ENCODE measurements at places on chromosomes 16 and 17. TPM values are rescaled to one million over a fixed set of nuclear protein-coding genes. Genes with fewer than 3 reads are reported as not detected.

The AP1G1 gene
- 32.0 TPM for total RNA-seq

The CTRB2 gene
- not detected for total RNA-seq

The NRN1L gene
- total RNA-seq, result not detected

The KRT13 gene
- not detected for total RNA-seq

The DNAI2 gene
- not detected for total RNA-seq

The TMIGD1 gene
- total RNA-seq, result not detected

The PYY gene
- not detected for total RNA-seq

The ZNF267 gene
- 20.8 TPM for total RNA-seq

The SMIM22 gene
- total RNA-seq, result not detected

The TBKBP1 gene
- total RNA-seq, result 1.9 TPM

The HOXB3 gene
- total RNA-seq, result 1.3 TPM

The KRT36 gene
- total RNA-seq, result not detected

The EEF2KMT gene
- total RNA-seq, result 14.1 TPM

The TMEM235 gene
- total RNA-seq, result not detected

The HOXB1 gene
- not detected for total RNA-seq

The COQ9 gene
- 34.9 TPM for total RNA-seq

The KRTAP2-3 gene
- total RNA-seq, result not detected

The LRRC75A gene
- 2.6 TPM for total RNA-seq

The CA7 gene
- total RNA-seq, result not detected

The TMEM238L gene
- total RNA-seq, result not detected

The MT1G gene
- 8.2 TPM for total RNA-seq

The ZG16B gene
- 0.17 TPM for total RNA-seq

The KRTAP2-1 gene
- total RNA-seq, result not detected

The SLC5A10 gene
- total RNA-seq, result 0.06 TPM

The SLC47A1 gene
- total RNA-seq, result not detected

The BCO1 gene
- not detected for total RNA-seq

The ZSCAN32 gene
- total RNA-seq, result 7.6 TPM

The NPIPA5 gene
- not detected for total RNA-seq

The MSI2 gene
- 18.8 TPM for total RNA-seq

The GLTPD2 gene
- not detected for total RNA-seq

The NAGS gene
- total RNA-seq, result 0.09 TPM

The TMEM231 gene
- total RNA-seq, result 7.6 TPM

The ANKRD13B gene
- 13.1 TPM for total RNA-seq

The ARL5C gene
- total RNA-seq, result not detected

The GFAP gene
- total RNA-seq, result not detected

The PLD6 gene
- total RNA-seq, result 0.95 TPM

The KREMEN2 gene
- 1.3 TPM for total RNA-seq

The NATD1 gene
- 0.83 TPM for total RNA-seq

The UNC13D gene
- total RNA-seq, result 0.86 TPM

The SLC13A5 gene
- total RNA-seq, result not detected

The LGALS9 gene
- 2.2 TPM for total RNA-seq

The GPR179 gene
- total RNA-seq, result 0.11 TPM

The FBXL16 gene
- total RNA-seq, result not detected

The VWA3A gene
- total RNA-seq, result not detected

The TRPV3 gene
- total RNA-seq, result 0.97 TPM

The C1QBP gene
- 709 TPM for total RNA-seq

All from Daoy (cell line).